ENCODE measurements at places on chromosomes 5 and 9.

GRCh38 chr5:95786821-95787418, 35.6 kb downstream of the GLRX start:
- no peak for DNase-seq

DNA sequence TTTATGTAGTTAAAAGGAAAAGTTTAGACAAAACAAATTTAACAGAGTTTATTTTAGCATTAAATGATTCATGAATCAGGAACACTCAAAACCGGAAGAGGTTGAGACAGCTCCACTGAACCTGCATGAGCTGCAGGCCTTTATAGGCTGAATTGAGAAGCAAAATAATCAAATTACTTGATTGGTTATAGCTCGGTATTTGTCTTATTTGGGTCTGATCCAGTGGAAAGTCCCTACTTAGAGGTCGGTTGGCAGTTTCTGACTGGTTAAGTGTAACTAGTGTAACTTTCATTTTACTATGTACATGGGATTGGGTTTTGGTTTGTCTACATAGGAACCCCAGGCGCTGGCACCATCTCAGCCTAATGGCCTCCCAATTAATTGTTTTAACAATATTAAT, 74.1 kb upstream of the PIK3R1 start:
- no peak for DNase-seq

DNA sequence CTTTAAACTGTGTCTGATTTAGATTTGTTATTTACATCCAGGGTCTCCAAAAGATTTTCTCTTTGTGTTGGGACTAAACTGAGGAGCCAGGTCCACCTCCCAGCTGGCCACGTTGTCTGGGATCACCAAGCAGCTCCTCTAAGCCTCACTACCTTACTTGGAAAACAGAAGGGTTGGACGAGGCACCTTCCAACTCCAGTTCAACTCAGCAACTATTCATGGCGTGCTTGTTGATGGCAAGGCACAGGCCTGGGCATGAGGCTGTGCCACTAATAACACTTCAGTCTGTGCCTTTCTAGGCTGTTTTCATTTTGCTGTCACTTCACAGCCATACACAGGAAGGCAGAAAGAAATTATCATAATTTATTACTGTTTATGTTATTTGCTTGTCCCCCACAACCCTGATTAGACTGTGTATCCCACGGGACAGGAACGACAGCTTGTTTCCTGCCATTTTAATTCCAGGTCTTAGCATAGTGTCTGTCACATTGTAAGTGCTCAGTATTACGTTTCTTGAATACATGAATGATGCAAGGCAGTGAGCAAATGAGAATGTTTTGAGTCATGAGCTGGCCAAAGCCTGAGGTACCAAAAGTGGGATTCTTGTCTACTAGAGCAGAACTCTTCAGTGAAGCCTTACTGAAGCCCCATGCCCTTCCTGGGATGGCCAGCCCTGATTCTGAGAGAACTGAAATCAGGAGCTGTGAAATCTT, 125.8 kb downstream of the GALNT10 start:
- peak; percentile 15 for DNase-seq

GRCh38 chr5:38832810-38833209, 13.0 kb upstream of the OSMR start:
- no peak for DNase-seq

GRCh38 chr9:79408200-79408599, 163.6 kb upstream of the TLE4 start:
- DNase-seq = no peak

DNA sequence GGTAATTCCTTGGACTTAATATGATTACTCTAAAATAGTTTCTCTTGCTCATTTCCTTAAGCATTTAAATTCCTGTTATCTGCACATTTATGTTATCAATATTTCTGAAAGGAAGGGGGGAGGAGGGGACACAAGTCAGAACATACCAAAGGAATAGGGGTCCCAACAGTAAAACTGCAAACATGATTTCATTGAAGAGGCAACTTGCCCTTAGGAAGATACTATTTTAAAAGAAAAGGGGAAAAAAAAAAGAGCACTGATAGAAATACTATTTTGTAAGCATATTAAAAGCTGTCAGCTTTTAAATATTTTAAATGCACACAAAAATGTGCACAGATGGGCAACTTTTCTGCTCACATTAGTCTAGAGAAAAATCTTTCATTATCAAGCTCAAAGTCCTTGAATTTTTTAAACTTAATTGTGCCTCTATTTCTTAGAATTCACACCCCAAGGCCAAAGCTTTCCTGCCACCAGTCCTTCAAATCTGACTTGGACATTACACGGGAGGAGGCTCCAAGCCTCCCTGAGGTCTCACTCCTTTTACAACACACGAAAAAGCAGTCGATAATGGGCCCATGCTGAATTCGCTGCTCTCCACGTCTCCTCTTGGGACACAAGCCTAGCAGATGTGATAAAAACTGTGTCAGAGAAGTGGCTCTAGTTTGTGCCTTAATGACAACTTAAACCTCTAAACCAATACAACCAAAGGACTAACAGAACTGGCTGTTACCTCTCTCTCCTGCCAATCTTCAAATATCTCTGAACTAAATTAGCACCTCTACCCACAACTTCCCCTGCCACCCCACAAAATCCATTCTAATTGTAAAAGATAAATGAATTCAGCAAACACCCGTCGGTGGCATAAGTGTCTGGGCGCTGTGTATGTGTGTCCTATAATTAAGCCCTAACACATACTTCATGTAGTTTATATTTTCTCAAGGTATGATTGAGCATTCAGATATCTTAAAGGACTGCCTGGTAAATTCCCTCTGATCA, 154.3 kb downstream of the DENND1A start:
- DNase-seq = no peak

GRCh38 chr5:32419791-32420190, 24.7 kb downstream of the ZFR start:
- no peak for DNase-seq

DNA sequence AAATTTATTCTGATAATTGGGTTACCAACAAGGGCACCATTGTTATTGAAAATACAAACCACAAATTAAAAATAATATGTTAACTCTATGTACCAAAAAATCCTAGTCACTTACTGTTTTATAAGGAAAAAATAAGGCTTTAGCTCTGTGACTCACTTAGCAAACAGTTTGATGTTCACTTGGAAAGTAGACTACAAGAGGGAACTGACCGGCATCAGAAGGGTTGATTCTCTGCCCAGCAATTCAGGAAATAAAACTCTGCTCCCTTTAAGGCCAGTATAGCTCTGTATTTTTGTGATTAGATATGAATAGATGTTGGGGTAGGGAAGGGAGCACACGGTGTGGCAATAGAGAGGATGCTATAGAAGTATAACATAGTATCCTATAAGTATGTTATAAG, 671.3 kb downstream of the LRRC70 start:
- no peak for DNase-seq

DNA sequence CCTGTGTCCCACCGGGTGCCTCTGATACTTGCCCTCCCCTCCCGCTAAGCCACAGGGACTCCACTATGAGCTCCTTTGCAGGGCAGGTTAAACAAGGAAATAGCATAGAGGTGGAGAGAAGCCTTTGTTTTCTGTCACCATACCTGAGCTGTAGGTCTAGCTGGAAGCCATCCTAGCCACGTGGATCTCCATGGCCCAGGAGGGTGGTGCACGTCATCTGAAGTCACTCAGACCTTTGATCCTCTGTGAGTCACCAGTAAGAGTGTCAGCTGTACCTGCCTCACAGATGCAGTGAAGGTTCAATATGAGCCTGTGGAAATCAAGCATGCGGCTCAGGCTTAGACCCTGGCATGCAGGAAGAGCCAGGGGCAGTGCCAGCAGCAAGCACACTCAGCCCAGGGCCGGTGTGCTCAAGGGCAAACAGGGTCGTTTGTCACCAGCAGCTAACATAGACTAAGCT, 55.1 kb downstream of the ASS1 start:
- peak; percentile 42 for DNase-seq

DNA sequence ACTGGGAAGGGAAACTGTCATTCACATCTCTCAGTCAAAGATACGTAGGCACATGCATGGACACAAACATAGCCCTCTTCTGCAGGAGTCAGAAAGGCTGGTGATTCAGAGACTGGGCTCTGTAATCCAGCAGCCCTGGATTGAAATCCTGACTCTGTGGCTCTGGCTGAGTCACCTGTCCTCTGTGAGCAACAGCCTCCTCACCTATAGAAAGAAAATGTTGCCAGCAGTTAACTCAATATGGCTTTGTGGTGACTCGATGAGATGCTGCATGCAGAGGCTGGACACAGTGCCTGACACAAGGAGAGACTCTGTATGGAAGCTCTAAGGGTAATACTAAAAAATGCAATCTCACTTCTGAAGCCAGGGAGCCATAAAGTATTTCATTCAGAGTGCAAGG, 23.9 kb upstream of the CDKN2AIPNL start:
- peak; percentile 92 for DNase-seq

GRCh38 chr5:91383956-91384300, 811 bp upstream of the ARRDC3 start:
- DNase-seq = no peak

All from RCC 7860 (cell line).